ENCODE measurements at places on chromosomes 12 and 14. TPM values are rescaled to one million over a fixed set of nuclear protein-coding genes. Genes with fewer than 3 reads are reported as not detected.
A peak's percentile ranks its signal among the peaks of the same experiment; 100 is the strongest.

DNA sequence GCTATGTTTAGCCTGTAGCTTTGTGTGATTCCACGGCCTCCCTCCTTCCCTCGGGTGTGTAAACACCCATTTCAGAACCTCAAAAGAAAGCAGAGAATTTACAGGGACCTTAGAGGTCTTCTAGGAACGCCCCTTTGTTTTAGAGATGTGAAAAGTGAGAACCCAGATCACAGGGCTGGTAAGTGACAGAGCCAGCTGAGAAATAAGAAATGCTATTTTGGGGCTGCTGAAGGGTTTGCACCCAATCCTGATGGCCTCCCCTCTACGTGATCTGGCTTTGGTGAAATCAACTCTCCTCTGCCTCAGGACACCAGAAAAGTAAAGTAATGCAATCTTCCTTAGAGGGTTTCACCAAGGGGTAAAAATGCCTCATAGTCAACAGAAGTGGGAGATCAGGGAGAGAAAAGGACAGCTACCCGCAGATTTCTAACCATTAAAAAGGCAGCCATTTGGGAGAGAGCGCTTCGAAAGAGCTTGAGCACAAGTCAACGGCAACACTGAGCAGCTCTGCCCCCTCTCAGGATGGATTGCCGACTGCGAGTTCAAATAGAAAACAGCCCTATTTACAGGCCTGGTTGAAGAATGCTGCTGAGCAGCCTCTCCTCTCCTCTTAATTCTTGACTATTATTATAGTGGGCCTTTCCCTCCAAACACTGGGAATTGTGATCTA lies 78.5 kb upstream of the RASSF3 start:
- no peak for DNase-seq

DNA sequence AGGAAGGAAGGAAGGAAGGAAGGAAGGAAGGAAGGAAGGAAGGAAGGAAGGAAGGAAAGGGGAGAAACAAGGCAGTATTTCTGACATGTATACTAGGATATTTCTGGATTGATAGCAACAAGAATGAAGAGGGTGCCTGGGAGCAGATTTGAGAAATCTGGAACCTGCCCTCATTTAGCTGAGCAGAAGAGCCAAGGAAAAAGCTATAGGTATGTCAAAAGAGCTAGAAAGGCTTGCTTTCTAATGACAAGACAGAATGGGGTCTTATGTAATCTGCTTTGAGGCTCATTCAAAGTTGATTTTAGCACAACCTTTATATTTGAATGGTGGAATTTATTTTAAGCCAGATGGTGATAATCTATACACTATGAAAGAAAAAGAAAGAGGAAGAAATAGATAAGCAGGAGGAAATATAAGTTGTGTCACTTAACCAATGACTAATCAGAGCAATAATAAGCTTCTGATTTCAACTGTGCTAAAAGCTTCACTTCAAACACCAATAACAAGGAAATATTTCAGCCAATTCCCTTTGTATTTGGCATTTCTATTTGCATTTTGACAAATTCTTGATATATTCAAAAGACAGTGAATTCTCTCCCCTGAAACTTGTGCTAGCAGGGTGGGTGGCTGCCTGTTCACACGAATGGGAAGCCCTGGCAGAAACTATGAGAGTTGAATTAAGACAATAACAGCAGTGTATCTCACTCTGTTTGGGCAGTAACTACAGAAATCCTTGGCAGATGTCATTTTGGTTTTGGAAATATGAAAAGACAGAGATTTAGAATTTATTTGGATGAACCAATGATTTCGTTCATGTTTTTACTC lies 76.3 kb upstream of the FLRT2 start:
- DNase-seq = no peak

GRCh38 chr12:16417058-16417457 lies 69.6 kb downstream of the MGST1 start:
- DNase-seq = no peak

GRCh38 chr12:106226884-106227640 lies 20.8 kb downstream of the CKAP4 start:
- DNase-seq = peak; percentile 76

DNA sequence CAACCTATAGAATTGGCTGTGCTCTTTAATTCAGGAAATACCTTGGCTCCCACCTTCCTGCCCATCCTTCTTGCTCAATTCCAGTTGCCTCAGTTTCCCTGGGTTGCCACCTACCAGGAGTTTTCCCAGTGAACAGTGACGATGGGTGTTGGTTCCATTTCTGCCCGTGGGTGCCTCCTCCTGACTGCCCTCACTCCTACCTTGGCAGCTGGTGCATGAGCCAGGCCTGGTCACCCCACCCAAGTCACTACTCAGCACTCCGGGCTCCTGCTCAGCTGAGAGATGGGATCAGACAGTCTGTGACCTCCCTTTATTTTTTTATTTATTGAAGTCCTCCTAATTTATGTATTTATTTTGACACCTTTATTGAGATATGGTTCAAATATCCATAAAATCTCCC lies 31.0 kb upstream of the PTGR2 start:
- peak; percentile 44 for DNase-seq

DNA sequence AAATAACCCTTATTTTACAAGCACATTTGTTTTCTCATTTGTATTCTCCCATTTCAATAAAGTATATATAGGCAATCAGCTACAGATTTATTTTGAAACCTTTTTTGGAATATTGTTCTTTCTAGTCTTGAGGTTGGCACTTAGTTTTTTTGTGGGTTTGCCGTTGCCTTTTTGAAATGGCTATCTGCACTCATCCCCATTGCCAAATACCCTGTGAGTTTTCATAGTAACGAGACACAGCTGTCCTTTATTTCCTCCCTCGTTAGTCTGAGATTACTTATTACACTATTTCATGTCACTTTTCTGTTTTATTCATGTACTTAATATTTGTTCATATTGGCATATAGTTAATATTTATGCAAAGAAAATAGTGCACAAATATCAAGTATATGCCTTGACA lies 1104.0 kb downstream of the SLC6A15 start:
- DNase-seq = no peak

DNA sequence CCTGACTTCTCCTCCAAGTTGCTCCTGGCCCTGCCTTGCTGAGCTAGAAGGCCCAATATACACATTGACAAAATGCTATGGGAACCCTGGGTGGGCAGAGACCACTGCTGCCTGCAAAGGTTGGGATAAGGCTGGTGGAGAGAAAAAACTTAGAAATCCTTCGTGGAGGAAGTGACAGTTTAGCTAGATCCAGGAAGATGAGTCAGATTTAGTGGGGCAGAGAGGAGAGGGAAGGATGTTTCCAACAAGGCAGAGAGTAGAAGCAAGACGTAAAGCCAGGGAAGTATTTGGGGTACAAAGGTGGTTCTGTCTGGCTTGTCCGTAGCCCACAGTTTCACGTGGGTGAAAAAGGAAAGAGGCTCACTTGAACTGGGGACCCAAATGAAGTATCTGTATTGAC lies 69.0 kb upstream of the CLMN start:
- no peak for DNase-seq

GRCh38 chr14:69712599-69713088 lies 54.3 kb upstream of the SRSF5 start:
- DNase-seq = peak; percentile 83

GRCh38 chr12:71686658-71687025 lies 760 bp downstream of the TMEM19 start:
- DNase-seq = no peak

DNA sequence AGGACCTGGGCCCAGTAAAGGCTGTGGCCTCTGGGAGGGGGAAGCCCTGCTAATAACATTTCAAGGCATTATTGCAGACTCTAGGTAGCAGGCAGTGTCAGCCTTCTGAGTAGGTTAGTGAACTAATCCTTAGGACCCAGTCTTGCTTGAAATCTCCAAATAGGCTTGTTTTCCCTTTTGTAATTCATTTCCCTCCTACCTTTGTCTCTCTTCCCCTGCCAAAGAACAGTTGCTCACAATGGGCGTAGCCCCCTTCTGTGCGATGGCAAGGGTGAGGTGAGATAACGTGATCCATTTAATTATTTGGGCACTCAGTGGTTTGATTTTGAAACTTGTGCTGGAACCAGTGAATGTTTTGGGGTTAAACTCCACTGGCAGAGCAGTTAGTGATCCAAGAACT lies 10.9 kb downstream of the PELI2 start:
- DNase-seq = no peak

Gene JPH4
- polyA plus RNA-seq = 0.70 TPM

Gene KRT6A
- 0.45 TPM for polyA plus RNA-seq

Gene OAS2
- 32.1 TPM for polyA plus RNA-seq

Gene ASCL1
- not detected for polyA plus RNA-seq

Gene SERPINA9
- polyA plus RNA-seq = 0.10 TPM

Gene GRIN2B
- polyA plus RNA-seq = 0.06 TPM

Gene CTSG
- 0.74 TPM for polyA plus RNA-seq

Gene SMAGP
- 8.2 TPM for polyA plus RNA-seq

Gene CCDC184
- 0.45 TPM for polyA plus RNA-seq

Data from spleen (tissue), 13 donors.